ENCODE measurements at places on chromosomes 5 and 9.

- no peak for DNase-seq
Observed at GRCh38 chr9:124886461-124886860, 24.5 kb downstream of the ARPC5L start.

GRCh38 chr9:123739387-123739786 lies 190.5 kb downstream of the DENND1A start:
- no peak for DNase-seq

- DNase-seq, result no peak
Observed at GRCh38 chr9:124479947-124480620, 27.1 kb downstream of the NR5A1 start.

DNA sequence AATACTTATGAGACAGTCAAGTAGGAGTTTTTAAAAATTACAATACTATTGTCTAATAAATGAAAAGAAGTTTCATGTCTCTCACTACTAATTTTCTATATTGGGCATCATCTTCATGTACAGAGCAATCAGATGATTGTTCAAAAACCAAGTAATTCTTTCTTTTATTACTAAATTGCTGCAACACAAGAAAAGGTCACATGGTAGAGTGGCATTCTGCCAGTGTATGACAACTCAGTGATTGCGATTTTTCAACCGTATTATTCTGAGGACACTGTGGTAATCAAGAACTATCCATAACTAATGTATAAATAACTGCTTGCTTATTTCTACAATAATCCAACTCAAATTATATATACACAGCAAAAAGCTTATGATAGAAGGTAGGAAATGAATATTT lies 96.7 kb upstream of the GRHPR start:
- DNase-seq, result no peak

GRCh38 chr9:83027153-83027891 lies 35.6 kb downstream of the RASEF start:
- no peak for DNase-seq

GRCh38 chr9:81737871-81738507 lies 48.6 kb upstream of the TLE1 start:
- no peak for DNase-seq

GRCh38 chr5:173099461-173099860 lies 43.3 kb downstream of the CREBRF start:
- no peak for DNase-seq

- peak; percentile 94 for DNase-seq
Observed at GRCh38 chr5:150641006-150641570, 628 bp downstream of the SYNPO start.

GRCh38 chr5:45779874-45780671 lies 83.9 kb upstream of the HCN1 start:
- DNase-seq, result no peak

DNA sequence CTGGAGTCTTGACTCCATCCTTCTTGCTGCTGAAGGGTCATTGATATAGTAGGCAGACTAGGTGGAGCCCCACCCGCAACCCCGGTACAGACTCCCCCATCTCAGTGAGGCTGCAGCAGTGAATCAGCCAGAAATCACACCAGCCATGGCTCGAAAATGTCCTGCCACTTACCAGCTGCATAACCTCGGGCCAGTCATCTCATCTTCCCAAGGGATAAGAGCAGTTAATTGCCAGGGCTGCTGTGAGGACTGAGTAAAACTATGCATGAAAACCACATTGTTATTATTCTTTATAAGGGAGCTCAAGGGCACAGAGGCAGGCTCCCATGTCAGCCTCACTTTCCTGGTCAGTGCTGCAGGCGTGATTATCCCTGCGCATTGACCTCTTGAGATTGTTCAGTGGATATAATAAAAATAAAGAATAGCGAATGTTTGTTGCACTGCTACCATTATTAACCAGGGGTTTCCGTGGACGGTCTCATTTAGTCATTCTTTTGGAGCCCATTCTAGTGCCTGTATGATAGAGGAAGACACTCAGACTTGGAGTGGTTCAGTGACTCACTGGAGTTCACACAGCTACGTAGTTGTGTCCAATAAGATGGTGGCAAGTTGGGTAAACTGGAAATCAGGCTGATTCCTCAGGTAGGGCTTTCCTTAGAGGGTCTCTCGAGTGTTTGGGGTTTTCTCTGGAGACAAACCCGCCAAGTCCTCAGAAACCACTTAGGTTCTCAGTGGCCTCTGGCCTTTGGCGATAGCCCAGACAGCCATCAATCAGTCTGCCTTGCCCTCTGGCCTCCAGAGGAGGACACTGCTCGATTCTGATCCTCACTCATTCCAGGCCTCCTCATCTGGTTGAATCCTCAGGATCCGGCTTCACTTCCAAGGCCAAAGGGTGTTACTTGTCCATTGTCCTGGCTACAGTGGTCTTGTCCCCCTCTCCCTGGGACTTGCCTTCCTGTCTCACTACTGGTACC lies 39.9 kb downstream of the COL15A1 start:
- no peak for DNase-seq

DNA sequence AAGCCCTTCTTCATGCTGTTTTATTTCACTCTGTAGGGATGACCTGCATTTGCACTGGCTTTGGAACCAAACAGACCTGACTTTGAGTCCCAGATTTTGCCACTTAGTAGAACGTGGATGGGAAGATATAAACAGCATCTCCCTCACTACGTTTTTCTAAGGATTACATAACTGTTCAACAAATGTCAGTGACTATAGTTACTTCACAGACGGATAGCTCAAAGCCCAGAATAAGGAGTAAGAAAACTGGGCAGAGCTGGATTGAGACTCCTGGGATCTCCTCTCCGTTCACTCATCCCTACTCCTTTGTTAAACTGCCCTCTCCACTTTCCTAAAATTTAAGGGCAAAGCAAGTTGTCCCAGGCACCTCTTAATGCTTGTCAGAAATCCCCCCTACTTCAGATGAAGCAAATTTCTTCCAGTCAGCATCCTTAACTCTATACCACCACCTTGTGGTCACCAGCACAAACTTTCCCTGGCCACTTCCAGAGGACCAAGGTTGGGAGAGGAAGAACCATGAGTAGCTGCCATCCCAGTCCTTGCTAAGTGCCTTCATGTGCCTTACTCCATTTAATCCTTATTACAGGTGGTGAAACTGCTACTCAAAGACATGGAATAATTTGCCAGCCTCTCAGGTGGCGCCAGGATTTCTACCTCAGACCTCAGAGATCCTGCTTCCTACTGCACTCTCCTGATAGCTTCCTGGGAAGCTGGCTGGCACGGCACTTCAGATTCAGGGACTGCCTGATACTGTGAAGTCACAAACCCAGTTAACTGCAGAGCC lies 38.4 kb downstream of the EGR1 start:
- DNase-seq, result peak; percentile 66

- DNase-seq, result no peak
Observed at GRCh38 chr5:79236362-79236969, 535 bp downstream of the JMY start.

- no peak for DNase-seq
Observed at GRCh38 chr5:25150819-25151218, 506.0 kb upstream of the CDH10 start.

- DNase-seq, result no peak
Observed at GRCh38 chr5:73899055-73899454, 273.1 kb downstream of the ARHGEF28 start.

GRCh38 chr9:116369706-116370105 lies 216.1 kb downstream of the PAPPA start:
- DNase-seq, result no peak

GRCh38 chr5:9924614-9925013 lies 294.5 kb upstream of the TAS2R1 start:
- DNase-seq, result no peak

DNA sequence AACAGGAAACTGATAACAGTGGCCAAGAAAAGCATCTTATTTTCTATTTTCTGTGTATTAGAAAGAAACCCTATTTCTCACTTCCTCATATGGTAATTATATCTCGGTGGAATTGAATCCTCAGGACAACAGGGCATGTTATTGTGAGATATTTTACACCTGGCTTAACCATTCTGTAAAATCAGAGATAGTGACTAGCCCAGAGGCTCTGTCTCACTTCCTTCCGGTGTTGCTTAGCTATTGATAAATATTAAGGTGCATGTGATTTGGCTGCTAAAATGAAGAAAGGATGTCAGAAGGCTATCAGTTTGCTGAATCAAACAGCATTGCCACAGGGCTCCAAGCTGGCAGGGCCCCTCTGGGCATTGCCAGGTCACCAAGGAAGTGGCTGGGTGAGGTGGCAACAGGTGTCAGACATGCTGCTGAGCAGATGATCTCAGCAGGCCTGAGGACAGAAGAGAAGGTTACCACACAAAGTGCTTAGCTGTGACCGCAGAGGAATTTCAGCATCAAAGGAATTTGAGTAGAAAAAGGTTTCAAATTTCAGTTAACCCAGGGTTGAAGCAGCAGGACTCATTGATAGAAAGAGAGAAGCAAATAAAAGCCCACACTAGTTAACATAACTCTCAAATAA lies 330.7 kb downstream of the PDE4D start:
- peak; percentile 88 for DNase-seq

GRCh38 chr9:5839572-5839902 lies 6.6 kb upstream of the ERMP1 start:
- DNase-seq, result no peak

DNA sequence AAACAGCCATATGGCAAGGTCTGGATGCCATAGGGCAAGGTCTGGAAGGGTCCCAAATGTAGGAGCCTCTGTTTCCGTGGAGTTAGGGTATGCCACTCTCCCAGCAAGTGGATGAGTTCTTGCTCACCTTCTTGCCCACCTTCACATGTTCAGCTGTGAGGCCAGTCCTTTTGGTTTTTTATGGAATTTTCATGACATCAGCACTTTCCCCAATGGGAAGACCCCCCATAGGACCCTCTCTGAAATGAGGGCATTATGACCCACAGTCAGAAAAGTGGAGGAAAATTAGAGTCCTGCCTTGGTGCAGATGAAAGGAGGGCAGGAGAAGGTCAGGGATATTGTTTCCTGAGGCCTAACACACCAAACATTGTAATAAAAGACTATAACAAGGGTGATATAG lies 53.9 kb downstream of the RASA1 start:
- no peak for DNase-seq

- DNase-seq, result peak; percentile 64
Observed at GRCh38 chr9:95857124-95857523, 18.4 kb upstream of the ERCC6L2 start.

DNA sequence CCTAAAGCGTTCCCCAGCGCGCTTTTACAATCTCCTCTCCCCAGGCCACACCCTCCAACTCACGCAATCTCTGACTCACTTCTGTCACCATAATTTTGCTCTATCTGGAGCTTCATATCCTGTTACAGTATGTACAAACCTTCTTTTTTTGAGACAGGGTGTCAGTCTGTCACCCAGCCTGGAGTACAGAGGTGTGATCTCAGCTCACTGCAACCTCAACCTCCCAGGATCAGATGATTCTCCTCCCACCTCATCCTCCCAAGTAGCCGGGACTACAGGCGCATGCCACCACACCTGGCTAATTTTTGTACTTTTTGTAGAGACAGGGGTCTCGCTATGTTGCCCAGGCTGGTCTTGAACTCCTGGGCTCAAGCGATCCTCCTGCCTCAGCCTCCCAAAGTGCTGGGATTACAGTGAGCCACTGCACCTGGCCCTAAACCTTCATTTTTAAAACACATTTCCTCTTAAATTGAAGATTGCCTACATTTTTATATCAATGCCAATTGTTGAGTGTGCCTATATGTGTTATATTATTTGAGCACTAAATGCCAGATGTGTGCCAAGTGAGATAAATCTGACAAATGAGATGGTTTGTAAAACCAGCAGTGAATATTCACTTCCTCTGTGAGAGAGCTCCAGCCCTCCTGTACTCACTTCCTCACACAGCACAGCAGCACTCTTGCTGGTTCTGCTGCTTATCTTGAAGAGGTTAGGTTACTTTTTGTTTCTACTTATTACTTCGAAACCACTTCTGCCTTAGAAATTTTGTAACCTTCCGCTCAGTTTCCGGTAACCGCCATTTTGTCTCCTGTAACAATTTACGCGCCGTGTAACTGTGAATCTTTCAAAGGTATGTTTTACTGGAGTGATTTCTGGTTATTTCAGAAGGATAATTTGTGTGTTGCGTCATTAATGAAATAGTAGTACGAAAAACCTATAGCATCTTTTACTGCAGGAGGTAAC lies 57.9 kb downstream of the DOCK8 start:
- DNase-seq, result no peak
